ENCODE measurements at places on chromosomes 3 and 15.

- no peak for DNase-seq
Measured at GRCh38 chr15:63185206-63185605, 4.2 kb upstream of the RAB8B start.

- no peak for DNase-seq
Measured at GRCh38 chr3:193843474-193844301, 250.7 kb downstream of the OPA1 start.

DNA sequence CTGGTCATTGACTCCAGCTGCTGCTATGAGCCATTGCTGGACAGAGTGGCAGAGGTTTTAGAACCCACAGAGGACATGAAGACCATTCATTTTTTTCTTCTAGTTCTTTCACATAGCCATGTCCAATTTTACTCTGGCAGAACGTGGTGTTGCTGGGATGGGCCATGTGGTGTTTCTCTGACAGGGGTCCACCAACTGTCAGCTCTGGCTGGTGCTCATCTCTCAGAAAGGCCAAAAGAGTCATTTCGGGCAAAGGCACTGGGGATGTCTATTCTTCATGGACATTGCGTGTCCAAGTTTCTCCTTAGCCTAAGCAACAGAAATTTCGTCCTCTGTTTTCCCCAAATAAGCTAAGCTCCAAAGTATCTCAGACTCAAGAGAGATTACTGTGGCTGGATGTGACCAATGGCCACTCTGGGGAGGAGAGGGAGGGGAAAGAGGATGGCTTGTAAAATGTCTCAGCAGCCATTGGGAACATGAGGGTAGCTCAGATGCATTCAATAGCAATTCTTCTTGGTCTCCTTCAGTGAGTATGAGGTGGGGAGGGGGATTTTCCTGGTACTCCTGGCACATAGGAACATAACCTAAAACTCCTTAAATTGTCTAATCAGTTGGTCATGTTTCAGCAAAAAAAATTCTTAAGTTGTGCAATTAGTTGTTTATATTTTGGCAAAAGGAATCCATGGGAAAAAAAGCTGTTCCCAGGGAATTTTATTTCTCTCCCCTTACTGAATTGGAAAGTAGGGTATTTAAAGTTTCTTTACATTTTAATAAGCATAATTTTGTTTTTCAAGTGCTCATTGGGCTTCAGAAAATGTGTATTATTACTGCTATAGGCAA lies 131.6 kb upstream of the MITF start:
- no peak for DNase-seq

DNA sequence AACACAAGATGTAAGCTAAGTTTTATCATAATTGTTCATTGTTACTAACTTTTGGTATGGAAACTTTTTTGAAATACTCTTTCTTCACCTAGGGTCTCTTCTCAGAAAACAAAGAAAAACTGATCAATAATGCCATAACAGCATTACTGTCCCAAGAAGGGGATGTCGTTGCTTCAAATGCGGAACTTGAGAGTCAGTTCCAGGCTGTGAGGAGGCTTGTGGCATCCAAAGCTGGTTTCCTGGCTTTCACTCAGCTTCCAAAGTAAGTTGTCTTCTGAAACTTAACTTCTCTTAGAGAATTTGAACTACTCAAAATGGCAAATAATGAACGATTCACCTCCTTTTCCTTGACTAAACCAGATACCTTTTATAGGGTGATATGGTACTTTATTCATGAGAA lies 39.3 kb downstream of the DNAJC13 start:
- DNase-seq, result no peak

- no peak for DNase-seq
Measured at GRCh38 chr15:96322536-96323318, 7.8 kb upstream of the NR2F2 start.

GRCh38 chr15:101428758-101429157 lies 60.7 kb downstream of the PCSK6 start:
- DNase-seq, result no peak

- DNase-seq, result peak; percentile 88
Measured at GRCh38 chr3:37072892-37073291, 79.6 kb downstream of the MLH1 start.

- DNase-seq, result no peak
Measured at GRCh38 chr15:99343208-99343607, 91.9 kb downstream of the LRRC28 start.

- no peak for DNase-seq
Measured at GRCh38 chr3:13158871-13159270, 85.6 kb upstream of the IQSEC1 start.

- DNase-seq, result no peak
Measured at GRCh38 chr3:32667072-32667582, 17.9 kb upstream of the CNOT10 start.

- DNase-seq, result peak; percentile 93
Measured at GRCh38 chr3:65831733-65832425, 206.8 kb downstream of the MAGI1 start.

All from adipocyte (in vitro differentiated cells).